CD4-positive, alpha-beta T cell treated with Interferon alpha-2 for 1 hour (primary cell): ENCODE measurements at places on chromosomes 6 and 20.

DNA sequence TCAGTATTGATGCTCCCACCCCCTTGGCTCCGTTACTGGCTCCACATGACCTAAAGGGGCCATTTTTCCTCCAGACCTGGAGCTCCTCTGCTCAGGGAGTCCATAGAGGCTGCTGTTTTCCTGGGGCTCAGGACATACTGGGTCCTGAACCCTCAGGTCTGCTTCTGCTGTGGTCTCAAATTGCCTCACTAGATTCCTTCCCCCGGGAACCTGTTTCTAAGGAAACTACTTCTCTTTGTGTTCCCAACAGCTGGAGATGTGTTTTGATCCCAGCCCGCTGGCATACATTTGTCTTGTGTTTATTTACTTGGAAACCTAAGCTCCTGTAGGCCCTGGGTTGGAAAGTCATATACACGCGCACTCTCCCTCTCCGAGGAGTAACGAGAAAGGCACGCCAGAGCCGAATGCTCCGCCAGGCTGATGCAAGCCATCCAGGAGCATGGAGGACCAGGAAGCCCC is 222.8 kb downstream of the UST start:
- no peak for DNase-seq

GRCh38 chr20:24331939-24332338 is 137.5 kb upstream of the SYNDIG1 start:
- DNase-seq, result no peak

- DNase-seq, result no peak
Observed at GRCh38 chr20:36812594-36813463, 39.3 kb upstream of the DSN1 start.

GRCh38 chr6:36671687-36672375 is 6.7 kb upstream of the CDKN1A start:
- no peak for DNase-seq

DNA sequence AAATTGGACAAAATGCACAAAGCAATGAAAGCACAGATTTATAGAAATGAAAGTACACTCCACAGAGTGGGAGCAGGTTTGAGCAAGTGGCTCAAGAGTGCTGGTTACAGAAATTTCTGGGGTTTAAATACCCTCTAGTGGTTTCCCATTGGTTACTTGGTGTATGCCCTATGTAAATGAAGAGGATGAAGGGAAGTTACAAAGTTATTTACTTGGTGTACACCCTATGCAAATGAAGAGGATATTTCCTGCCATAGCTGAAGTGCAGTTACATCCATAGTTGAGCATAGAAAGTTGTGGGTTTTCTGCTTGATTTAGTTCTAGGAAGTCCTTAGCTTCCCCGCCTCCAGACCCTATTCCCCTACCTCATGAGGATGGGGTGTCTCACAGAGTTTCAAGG is 22.7 kb downstream of the BCAS1 start:
- DNase-seq, result no peak
